Stimulated activated CD8-positive, alpha-beta memory T cell treated with anti-CD3 and anti-CD28 coated beads, Interleukin-4, amount 100 ng/mL, for 24 hours (primary cell): ENCODE measurements at places on chromosomes 2 and 18.

DNA sequence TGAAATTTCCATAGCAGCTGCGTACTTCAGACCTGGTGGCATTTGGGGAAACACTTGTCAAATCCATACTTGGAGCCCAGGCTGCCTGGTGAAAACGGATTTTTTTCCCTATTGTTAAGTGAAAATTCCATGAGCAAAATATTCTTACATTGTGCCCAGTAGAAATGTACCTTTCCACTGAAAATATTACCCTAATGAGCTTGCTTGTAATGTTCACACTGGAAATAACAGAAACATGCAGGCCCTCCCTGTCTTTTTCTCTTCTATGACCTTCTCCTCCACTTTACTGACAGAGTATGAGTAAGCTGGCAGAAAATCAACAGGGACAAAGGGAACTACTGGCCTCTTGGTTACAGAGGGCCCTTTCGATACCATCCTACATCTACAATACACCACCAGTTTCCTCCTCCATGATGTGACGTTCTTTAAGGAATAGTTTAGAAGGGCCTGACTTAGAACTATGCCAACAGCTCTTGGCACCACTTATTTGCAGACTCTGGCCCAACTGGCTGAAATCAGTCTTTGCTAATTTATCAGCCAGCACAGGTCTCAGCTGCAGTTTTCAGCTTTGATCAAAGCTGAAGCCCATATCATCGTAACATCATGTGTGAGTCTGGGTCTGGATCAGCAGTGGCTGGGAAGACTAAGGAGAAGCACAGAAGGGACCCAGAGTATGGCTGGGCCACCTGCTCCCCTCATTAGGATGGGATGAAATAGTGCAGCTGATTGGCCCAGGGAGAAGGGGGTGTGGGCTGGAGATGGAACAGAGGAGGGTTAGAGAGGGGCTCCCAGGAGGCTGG is 272.2 kb upstream of the ID2 start:
- no peak for DNase-seq

- no peak for DNase-seq
These were observed 839.9 kb downstream of the BCL11A start for GRCh38 chr2:59713577-59713976.

DNA sequence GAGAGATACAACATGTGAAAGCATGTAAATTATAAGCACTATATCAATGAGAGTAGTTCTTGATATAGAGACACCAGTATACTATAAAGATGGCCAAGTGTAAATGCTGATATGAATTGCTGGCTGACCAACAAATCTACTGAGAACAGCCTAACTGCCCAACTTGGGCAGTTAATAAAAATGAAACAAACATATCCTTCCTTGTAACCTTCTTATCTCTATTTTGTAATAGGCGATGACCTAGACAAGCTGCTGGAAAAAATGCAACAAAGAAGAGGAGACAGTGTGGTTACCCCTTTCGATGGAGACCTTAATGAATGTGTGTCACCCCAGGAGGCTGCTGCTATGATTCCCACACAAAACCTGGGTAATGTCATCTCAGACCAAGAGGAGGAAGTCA is 148.7 kb downstream of the ESCO1 start:
- DNase-seq: no peak

DNA sequence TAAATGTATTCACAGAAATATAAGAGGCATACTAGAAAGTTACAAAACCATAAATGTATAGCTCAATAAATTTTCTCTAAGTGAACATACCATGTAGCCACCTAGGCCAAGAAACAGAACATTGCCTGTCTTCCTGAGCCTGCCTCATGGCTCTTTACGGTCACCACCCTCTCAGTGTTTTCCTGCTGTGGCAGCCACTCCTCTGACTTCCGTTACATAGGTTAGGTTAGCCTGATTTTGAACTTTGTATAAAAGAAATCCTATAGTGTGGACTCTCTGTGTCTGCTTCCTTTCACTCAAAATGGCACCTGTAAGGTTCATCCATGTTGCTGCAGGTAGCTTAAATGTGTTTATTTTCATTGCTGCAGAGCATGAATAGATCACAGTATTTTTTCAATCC is 11.6 kb upstream of the ST3GAL5 start:
- DNase-seq: no peak

DNA sequence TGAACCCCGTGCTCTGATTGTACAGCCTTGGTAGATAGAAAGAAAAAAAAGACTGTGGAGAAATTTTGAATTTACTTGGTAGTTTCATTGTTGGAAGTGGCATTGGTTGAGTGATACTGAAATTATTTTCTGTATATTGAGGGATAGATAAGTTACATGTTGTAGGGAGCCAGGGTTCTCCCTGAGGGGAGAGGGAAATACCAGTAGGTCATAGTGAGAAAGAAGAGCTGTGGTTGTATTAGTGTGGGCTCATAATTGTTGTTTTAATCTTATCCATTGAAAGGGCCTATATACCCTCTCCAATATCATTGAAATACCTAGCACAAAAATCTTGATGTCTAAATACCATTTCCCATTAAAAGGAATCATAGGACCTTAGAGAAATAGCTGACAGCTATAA is 16.9 kb upstream of the RAB31 start:
- no peak for DNase-seq

- no peak for DNase-seq
These were observed 16.3 kb downstream of the FBLN7 start for GRCh38 chr2:112154246-112155117.

DNA sequence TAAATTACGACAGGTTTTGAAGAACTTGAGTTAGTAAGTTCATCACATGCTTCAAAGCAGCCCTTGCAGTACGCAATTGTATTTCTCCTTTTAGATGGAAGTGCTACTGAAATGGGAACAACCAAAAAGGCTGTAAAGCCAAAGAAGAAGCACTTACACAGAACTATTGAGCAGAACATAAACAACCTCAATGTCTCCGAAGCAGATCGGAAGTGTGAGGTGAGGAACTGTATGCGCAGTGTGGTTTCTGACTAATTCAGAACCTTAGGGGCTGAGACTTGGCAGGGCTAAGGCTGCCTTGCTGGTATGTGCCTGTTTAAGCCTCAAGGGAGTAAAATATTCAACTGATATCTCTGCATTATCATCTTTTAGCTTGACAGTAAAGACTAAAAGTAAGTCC is 8.4 kb downstream of the NCAPH start:
- DNase-seq: no peak
